Tongue (tissue), 3 donors: ENCODE measurements at places on chromosomes 2 and 18.

- no peak for DNase-seq
Observed at GRCh38 chr18:25786758-25787157, 303.7 kb downstream of the SS18 start.

DNA sequence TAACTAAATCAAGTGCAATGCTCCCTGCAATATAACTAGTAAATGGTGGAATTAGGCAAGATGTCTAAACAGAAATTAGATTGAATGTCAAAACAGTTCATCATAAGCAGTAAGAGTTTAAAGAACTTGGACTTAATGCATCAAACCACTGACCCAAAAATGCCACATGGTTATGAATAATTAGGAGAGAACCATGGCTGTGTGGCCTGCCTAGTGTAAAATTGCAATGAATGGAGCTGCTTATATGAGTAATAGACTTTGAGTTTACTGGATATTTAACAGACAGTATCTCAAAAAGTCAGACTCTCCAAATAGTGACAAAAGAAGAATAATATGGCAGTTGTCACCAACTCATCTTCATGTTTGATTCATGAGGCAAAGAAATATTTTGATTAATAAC is 101.6 kb upstream of the COL5A2 start:
- no peak for DNase-seq

GRCh38 chr2:46816151-46816845 is 99.3 kb downstream of the MCFD2 start:
- DNase-seq, result no peak

DNA sequence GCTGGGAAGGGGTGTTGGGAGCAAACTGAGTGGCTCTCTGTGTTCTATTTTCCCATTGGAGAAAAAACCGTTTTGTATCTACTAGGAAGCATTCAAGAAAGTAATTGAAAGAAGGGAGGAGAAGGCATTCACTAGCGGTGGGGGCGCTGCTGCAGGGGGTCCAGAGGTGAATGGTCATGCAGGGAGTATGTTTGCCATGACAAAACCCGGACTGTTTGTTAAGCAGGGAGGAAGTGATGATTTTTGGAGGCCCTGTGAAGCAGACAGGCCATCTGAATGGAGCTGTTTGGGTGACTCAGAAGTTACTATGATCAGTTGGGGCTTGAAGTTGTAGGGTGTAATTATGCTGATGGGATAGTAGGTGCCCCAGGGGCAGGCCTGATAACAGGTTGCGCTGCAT is 7.0 kb downstream of the TAF4B start:
- no peak for DNase-seq

DNA sequence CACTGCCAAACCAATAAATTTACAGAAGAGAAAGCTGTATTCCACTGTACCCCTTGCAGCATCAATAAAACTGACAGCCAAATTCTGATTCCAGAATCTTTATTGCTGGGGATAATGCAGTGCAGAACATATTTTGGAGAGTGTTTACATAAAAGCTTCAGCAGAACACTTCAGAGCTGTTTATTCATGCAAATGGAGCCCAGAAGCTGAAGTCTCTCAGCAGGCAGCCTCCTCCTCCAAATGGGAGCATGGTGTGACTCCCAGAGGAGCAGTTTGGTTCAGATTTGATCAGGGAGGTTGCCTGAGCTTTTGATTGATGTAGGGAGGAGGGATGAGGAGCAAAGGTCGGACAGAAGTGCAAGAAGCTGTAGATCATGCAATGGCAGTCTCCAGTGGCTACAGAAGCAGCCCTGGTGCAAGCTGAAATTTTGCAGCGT is 22.4 kb downstream of the LHCGR start:
- no peak for DNase-seq

DNA sequence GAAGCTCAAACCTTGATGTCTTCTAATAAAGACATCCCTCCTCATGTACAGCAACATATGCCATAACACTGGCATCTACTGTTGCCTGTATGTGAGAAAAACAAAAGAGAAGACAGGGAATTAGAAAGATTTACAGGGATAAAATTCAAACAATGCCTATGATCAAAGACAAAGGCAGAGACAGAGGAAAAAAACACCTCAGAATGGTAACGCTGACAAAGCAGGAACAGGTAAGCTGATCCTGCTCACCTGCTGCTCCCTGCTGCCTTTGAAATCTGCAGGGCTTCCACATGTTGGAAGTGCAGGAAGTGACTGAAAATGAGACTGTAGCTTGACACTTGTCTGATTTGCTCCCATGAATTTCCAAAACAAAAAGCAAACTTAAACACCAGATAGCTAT is 90.2 kb upstream of the DNAJC10 start:
- DNase-seq, result no peak

GRCh38 chr2:137228566-137228965 is 463.2 kb downstream of the THSD7B start:
- DNase-seq, result no peak

DNA sequence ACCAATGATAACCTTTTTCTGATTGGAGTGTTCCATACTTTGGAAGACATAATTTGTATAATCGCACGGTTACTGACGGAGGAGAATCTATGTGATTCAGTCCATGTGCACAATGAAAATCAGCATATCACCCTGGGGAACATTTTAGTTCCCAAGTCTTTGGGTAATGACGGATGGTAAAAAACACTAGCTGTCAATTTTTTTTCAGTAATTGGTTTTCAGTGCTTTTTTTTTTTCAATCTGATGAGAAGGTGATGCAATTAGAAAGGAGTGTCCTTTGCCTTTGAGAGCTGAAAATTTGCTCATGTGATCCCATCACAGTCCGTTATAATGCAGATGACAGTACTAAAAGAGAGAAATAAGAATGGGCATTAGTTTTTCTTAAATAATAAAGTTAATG is 51.9 kb upstream of the THOC1 start:
- no peak for DNase-seq

DNA sequence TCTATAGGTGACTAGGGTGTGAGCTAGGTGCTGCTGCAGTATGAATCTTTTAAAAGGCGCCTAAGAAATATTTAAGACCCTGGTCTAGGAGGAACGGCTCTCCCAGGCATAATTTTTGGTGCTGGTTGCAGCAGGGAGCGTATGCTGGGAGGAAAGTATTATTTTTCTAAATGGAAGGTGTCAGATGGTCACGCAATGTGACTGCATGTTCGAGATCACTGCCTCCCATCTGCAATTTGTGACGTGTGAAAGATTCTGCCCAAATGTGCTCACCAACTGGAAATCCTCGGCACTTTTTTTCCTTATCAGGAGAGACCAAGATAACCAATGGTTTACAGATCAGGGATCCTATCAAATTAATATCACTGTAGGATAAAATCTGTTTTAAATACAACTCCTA is 95.6 kb upstream of the KLHL14 start:
- no peak for DNase-seq

- no peak for DNase-seq
Observed at GRCh38 chr2:6846540-6846939, 19.2 kb downstream of the CMPK2 start.

GRCh38 chr2:68214381-68214780 is 38.0 kb downstream of the PPP3R1 start:
- DNase-seq, result no peak

DNA sequence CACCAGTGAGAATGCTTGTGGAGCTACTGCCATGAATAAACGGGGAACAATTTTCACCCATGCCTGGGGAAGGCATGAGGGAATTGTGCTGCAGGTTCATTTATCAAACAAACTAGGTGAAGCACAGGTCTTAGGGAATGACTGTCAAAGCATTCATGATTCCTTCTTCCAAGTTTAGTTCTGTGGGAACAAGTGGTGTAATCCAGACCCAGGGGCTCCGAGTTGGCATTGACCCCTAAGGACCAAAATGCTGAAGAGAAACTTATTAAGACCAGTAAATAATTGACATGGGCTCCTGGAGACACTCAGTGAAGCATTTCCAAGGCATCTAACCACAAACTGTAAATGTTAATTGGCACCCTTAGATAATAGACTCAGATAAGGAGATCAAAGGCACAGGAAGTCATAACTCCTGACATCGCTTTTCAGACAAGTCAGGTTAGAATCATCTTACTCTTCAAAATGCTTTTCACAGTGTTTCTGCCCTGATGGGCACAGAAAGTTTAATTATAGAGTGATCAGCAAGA is 96.9 kb downstream of the SPP2 start:
- no peak for DNase-seq

DNA sequence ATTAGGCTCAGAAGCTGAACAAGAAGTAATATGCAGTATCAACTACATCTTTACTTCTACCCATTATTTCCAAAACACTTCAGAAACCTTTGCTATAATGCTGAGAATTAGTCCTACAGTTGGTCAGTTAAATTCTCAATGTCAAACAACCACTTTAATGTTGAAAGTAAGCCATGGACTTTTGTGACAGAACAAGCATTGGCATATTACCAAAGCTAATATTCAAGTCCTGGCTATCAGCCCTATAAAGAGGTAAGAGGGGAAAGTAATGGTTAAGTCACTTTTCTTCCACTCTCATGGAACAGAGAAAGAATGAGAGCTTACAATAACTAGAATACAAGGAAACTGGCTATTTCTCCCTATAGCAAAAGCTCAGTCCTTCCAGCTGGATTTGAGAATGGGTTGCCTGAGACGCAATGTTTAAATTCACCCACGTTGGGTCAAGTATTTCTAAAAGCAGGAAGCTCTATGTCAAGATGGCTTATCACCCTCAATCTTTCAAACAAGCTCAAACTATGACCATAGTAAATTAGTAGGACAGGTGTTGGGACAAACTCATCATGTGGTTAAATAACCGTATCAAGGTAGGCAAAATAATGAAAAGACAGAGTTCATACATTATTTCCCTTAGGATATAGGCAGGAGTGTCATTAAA is 31.4 kb upstream of the MFSD6 start:
- DNase-seq, result no peak

- DNase-seq, result no peak
Observed at GRCh38 chr18:79664525-79665125, 15.0 kb upstream of the CTDP1 start.

DNA sequence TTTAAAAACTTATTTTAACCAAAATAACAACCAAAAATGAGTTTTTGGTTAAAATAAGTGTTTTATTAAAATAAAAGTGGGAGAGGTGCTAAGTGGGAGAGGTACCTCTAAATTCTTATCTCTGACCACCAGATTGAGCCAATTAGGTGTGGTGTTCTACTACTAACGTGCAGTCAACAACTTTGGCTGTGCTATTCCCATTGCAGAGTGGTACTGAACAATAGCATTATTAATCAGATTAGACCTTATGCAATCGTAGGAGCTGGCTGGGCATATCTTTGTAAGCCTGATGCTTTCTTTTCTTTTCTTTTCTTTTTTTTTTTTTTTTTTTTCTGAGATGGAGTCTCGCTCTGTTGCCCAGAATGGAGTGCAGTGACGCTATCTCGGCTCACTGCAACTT is 38.9 kb downstream of the RAB27B start:
- no peak for DNase-seq

DNA sequence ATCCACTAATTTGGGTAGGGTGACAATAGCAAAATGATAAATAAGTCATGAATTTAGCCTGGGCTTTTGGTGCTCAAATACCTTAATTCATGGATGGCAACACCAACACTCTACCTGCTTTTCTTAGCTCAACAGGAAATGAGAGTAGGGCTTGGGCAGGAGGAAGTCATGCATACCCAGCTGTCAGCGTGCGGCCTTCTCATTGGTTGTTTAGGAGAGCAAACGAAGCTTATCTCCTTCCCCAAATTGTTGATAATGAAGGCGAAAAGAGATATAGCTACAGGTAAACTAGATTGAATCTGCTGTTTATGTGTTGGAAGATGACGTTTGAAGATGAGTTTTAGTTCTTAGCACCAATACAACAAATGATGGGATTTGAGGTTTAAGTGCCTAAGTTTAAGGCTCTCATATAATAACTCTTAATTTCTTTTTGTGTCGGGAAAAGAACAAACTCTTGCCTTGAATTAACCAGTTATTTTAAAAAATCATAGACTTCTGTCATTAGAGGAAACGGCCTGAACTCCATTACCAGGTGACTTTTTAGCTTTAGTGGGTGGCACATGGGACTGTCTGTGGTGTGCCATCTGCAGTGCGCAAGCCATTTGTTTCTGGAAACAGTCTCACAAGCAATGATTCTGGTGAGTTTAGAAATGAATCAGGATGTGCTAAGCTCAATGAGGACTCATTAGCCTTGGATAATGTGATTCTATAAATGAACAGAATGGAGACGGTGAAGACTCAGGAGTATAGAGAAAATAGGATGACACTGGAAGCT is 19.8 kb downstream of the MAP4K4 start:
- no peak for DNase-seq

DNA sequence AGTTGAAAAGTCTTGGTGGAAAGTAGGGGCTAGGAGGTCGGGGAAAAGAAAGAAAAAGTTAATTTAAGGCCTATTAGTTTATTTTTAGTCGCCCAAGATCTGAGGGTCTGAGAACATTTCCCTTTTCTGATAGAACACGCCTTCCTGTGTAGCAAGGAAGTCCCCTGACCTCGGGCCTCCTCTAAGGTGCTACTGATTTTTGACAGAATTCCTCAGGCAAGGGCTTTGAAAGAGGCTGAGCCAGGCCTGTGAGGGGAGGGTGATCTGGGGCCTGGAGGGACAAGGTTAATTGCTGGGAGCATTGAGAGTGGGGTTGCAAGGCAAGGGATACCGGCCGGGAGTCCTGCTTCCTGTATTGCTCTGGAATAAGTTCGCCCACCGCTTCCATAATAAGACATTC is 131.4 kb upstream of the MYCN start:
- DNase-seq, result no peak

- DNase-seq, result no peak
Observed at GRCh38 chr2:200107514-200108217, 152.3 kb downstream of the MAIP1 start.

GRCh38 chr2:133737242-133737993 is 169.2 kb upstream of the NCKAP5 start:
- no peak for DNase-seq
